Dermis blood vessel endothelial cell (primary cell): ENCODE measurements at places on chromosomes 16 and 17.
A peak's percentile ranks its signal among the peaks of the same experiment; 100 is the strongest.

DNA sequence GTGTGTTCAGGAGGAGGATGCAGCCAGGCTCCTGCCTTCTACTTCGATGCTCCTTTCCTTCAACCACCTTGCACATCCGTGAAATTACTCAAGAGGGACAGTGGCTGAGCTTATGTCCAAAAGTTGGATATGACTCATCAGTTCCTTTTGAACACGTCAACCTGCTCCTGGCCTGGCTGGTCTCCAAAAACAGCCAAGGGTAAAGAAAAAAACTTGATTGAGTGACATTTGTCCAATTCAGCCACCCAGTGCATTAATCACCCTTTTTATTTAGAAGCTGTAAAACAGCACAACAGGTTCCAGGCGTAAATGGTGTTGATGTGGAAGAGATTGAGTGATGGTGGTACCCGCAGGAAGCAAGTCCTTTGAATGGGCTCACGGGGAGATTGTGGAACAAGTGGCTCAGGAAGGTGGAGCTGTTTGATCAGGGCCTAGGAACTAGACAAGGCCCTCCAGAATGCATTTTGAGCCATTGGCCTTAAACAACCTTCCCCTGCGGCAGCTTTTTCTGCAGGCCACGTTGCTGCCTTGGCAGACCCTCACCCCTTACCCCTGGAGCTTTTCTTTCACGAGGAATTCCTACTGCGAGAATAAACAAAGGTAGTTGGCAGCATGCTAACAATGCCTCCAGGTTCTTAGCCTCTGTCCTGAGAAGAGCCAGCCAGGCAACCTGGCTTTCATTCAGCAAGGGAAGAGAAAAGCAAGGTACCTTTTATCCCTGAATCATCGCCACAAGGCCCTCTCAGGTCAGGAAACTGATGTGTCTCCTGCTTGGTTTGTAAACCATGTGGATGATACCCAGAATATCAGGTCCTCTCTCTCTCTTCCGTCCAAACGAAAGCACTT is 173.3 kb upstream of the CACNG5 start:
- DNase-seq: peak; percentile 78

GRCh38 chr17:39401412-39402243 is at the start of gene FBXL20:
Gene FBXL20, minus strand, starts transcription at chr17:39401626. Its CDS starts 224 bp downstream, at chr17:39401402.
- peak; percentile 91 for DNase-seq

DNA sequence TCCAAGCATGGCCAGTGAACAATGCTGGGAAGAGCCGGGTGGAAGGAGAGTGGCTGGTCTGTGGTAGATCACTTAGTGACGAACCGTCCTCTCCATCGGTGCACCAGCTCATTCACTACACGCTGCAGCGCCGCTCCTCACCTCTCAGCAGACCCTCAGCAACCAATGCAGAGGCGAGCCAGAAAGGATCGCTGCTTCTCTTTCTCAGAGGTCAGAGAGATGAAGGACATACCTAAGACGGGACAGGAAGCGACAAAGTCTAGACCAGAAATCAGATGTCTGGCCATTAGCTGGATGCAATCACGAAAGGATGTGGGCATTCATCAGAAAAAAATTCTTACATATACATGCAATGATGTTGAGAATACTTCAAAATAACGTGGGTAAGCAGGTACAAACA is 26.9 kb downstream of the NSMCE1 start:
- DNase-seq: peak; percentile 77

GRCh38 chr17:34368196-34368945 is 5.3 kb upstream of the CCL1 start:
- DNase-seq: no peak

DNA sequence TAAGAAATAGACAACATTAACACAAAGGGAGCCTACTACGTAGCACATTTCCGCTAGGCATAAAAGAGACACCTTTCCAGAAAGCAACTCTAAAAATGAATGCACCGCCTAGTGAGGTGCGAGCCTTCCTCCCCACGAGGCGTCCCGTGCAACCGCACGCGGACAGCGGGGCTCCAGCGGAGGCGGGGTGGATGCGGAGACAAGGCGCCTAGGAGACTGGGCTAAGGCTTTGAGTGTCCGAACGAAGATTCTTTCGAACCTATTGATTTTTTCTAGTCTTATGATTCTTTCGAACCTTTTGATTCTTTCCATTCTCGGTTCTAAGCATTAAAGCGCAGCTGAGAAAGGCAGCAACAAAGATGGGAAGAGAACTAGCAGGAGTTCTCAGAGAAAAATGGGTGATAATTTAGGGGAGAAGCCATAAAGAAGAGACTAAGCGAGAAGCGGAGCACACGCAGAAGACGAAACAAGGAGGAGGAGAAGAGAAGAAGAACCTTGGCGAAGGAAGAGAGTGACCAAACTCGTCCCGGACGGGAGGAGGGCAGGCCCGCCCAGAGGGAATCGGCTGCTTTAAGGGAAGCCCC is 394 bp upstream of the CPD start:
- peak; percentile 48 for DNase-seq

- peak; percentile 32 for DNase-seq
These were observed 147.3 kb upstream of the FOXF1 start for GRCh38 chr16:86363057-86363490.
